ENCODE measurements at places on chromosomes 11 and 22.

- no peak for DNase-seq
Measured at GRCh38 chr11:35558513-35558912, 33.1 kb upstream of the PAMR1 start.

GRCh38 chr11:109075976-109076375 is 346.0 kb upstream of the C11orf87 start:
- DNase-seq, result no peak

DNA sequence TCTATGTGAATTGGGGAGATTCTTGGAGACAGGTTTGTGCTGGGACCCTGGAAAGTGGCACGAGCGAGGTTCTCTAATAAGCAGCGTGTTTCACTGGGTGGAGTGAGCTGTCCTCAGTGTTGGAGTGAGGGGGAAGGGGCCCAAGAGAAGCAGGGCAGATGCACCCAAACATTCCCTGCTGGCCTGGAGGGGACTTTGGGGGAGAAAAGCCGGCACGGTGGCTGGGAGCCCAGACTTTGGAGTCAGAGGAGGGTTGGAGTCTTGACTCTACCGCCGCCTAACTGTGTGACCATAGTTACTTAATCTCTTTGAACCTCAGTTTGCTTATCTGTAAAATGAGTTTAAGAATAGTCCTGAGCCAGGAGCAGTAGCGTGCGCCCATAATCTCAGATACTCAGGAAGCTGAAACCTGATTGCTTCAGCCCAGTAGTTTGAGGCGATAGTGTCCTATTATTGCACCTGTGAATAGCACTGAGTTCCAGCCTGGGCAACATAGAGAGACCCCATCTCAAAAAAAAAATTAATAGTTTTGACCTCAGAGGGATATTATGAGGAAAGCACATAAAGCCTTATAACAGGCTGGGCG is 614 bp downstream of the NR1H3 start:
- DNase-seq, result no peak

GRCh38 chr11:8933931-8934330 is 1.2 kb upstream of the C11orf16 start:
- DNase-seq, result no peak

- DNase-seq, result no peak
Measured at GRCh38 chr11:2398664-2399355, 1.7 kb upstream of the TSSC4 start.

DNA sequence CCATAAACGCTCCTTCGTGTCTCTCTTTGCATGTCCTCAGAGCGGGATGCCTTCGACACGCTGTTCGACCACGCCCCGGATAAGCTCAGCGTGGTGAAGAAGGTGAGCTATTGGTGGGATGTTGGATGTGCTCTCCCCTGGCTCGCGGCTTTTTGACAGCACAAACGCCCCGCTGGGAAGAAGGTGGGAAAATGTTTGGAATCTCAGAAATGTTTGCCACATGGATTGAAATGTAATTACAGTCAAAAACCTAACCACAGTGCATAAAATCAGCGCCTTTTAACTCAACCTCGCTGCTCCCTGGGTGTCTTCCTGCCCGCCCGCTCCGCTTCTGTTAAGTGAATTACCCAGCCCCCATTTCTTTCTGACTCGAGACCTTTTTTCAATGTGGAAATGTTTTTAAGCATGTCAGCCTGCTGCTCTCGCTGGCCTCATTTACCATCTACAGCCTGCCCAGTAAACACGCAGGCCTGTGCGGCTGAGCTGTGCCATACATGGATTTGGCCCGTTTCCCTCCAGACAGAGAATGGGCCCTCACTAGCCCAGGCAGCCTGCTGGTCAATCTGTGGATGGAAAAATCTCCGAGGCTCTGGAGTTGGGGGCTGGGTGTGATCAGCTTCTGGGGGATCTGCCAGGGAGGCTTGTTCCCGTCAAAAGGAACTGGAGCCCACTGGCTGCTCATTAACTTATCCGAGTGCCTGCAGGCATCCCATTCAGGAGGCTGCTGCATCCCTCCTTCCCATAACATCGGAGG is 32.7 kb upstream of the PARVG start:
- peak; percentile 85 for DNase-seq

GRCh38 chr11:70176940-70177689 is 26.0 kb upstream of the FADD start:
- DNase-seq, result no peak

- DNase-seq, result no peak
Measured at GRCh38 chr11:134531327-134532130, 119.5 kb upstream of the B3GAT1 start.

- no peak for DNase-seq
Measured at GRCh38 chr11:117074119-117074518, 24.1 kb downstream of the SIK3 start.

DNA sequence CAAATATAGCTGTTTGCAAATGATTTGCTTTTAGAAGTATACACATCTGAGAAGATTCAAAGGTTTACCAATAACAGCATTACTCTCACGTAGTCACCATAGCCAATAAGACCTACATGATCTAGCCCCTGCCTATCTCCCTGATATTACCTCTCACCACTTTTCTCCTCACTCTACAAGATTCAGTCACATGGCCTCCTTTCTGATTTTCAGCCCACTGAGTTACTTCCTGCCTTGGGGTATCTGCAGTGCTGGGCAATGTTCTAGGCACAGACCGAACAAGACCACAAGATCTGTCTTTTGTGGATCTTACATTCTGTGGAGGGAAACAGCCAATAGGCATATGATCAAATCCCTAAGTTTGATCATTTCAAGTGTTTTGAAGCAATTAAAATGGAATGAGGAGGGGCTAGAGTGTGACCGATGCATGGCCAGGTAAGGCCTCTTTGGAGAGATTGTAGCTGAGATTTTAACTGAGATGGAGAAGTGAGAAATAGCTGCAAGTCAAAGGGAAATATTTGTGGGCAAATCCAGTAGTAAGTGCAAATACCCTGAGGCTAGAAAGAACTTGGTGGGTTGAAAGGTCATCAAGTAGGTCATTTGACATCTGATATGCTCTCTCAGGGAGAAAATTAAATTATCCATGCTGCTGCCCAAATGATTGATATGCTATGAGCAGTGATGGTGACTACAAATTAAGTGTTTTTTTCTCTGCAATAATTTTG is 43.1 kb downstream of the ARL14EP start:
- DNase-seq, result no peak

- no peak for DNase-seq
Measured at GRCh38 chr22:39820256-39820655, 73.3 kb downstream of the ENTHD1 start.

- no peak for DNase-seq
Measured at GRCh38 chr22:19806213-19807160, 45.9 kb downstream of the TBX1 start.

- no peak for DNase-seq
Measured at GRCh38 chr11:31921081-31921480, 110.0 kb upstream of the PAX6 start.

DNA sequence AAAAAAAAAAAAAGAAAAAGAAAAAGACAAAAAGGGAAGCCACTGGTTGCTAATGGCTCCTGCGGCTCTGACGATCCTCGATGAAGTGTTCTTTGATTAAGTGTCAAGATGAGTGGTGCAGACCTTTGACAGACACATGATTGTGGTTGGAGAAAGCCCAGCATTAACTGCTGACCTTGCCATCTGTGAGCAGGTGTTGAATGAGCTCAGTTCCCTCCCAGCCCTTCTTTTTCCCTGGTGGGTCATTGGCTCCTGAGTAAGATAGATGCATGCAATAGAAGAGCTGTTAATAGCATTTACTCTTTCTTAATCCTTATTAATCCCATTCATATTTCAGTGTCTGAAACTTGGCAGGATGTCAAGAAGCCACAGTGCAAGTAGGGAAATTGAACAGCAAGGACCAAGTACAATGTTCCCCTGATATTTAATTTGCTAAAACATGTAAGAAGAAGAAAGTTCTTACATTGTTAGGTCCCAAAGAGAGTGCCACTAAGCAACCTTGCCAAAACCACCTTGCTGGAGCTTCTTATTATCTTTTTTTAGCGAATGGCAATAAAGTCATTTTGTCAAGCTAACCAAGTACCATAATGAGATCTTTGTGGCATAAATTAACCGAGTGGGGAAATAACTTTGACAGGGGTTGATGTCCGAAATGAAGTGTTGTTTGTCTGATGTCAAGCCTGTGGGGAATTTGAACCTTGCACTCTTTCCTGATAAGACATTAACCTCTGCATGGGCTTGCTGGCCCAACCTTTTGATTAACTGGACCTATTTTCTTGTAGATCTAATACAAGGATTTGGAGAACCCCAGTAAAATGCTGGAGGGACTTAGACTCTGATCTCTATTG is 113.7 kb downstream of the PTPRJ start:
- no peak for DNase-seq

DNA sequence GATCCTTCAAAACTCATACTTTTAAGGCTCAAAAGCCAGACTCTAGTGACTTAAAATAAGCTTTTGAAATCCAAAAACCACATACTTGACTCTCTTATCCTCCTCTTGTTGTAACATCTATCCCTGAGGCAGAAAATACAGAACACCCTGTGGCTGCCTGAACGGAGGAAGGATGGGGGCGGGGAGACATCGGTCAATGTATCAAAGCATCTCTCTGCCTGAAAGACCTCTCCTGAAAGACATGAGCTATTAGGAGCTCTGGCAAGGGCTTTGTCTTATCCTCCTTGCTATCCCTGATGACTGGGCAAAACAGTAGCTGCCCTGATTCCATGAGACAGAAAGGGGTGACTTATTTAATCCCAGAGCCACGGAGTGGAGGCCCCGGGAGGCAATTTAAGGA is 122.4 kb downstream of the MN1 start:
- no peak for DNase-seq

DNA sequence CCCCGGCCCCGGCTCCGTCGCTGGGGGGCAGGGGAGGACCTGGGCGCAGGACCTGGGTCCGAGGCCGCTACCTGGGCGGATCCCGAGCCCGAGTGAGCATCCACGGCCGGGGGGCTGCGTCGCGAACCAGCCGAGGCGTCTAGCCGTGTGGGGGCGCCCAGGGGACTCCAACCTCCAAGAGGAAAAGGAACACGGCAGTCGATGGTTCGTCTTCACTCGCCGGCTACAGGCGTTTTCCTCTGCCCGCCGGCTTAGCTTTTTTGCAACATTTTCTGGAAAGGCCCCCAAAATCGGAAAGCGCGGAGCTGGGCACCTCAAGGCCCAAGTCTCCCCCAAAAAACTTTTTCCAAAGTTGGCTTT is 666 bp downstream of the PDGFB start:
- DNase-seq, result no peak

- no peak for DNase-seq
Measured at GRCh38 chr11:115333949-115334348, 170.3 kb downstream of the CADM1 start.

DNA sequence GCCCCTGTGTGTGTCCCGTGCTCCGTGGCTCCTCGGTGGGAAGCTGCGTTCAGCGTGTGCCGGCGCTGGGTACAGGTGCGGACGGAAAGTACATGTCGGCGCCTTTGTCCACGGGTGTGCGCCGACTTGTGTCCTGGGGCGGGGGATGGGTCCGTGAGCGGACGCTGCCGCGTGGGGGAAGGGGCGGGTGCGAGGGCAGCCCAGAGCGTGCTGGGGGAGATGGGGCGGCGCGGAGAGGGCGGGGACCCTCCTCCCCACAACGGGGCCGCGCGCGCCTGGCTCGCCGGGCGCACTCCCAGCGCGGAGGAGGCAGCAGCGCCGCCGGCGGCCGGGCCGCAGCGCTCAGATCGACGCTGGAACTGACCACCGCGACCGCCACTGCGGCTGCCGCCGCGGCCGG is 33.6 kb upstream of the RELT start:
- DNase-seq, result no peak

DNA sequence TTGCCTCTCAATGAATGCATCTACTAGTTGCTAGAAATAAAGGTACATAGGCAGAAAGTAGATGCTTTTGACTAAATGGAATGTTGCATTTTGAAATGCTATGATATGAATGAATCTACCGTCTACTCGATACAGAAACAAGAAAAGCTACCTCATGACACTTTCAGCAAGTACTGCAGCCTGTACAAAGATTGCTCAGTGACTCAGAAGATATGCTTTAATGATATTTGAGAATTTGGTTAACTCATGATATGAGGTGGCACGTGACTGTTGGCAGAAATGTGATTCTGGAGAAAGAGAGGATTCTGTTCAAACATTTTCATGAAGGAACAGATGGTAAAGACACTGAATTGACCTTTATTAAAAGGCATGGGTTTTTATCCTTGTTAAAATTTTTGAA is 76.0 kb downstream of the HSD17B12 start:
- no peak for DNase-seq

DNA sequence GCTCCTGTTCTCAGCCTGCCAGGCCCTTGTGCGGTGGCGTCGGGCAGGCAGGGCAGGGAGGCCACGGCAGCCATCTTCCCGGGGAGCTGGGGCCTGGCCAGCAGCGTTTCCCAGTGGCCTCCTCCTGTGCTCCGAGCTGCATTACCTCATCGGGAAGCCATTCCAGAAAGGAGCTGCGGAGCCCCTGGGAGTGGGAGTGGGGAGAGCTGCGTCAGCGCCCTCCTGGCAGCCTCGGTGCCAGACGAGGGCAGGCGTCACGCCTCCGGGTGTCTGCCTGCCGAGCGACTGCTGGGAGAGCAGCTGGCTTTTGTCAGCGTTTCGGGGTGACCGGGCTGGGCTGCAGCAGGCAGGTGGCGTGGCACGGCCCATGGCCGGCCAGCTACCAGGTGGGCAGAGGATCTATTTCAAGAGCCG is 30.9 kb upstream of the WNT7B start:
- DNase-seq, result peak; percentile 87

DNA sequence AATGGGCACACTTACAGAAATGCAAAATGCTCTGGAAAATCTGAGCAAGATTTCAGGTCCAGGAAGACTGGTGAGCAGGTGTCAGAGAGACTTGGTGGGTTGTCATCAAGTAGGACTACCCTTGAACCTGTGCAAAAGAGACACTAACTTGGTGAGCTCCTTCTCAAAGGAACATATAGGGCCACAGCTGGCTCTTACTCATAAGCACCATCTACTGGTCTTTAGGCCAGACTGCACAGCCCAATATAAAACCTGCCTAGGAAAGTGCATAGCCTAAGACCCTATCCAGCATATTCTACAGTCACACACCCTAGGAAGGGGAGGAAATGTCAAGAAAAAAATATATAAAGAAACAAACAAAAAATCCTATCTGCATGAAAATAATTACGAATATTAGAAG is 18.2 kb upstream of the OR10W1 start:
- DNase-seq, result no peak

GRCh38 chr11:72294616-72295395 is 50.8 kb upstream of the PHOX2A start:
- no peak for DNase-seq

- DNase-seq, result peak; percentile 80
Measured at GRCh38 chr11:76307396-76307795, 73.5 kb downstream of the THAP12 start.

DNA sequence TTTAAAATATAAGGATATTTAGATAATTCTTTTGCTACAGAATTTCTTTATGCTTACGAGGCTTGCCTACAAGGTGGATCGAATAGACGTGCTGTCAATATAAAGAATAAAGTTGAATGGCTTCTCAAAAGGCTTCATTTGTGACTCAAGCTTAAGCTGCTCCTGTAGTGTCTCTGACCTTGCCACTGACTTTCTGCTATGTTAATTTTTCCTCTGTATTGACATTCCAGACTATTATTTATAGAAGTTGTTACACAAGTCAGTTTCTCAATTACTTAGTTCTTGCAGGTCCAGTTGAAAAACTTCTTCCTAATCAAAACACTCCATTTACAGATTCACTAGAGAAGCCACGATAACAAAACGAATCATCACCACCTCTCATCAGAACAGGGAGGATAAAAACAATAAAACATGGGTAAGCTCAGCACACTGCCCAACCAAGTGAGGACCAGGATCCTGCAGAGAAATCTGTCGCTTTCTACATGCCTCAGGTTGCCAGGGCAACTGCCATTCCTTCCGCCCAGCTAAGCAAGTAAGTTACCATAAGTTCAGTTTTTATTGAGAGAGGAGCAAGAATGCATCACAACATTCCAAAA is 39.0 kb upstream of the CHKA start:
- DNase-seq, result no peak

- DNase-seq, result no peak
Measured at GRCh38 chr22:20235389-20235991, 32.6 kb downstream of the RTN4R start.
